Right cardiac atrium (tissue), 5 donors: ENCODE measurements at places on chromosomes 6 and 20. TPM values are rescaled to one million over a fixed set of nuclear protein-coding genes. Genes with fewer than 3 reads are reported as not detected.

The GRIK2 gene
- total RNA-seq = 17.2 TPM

The MEP1A gene
- total RNA-seq = not detected

The FKBP1C gene
- total RNA-seq = 0.62 TPM

The FAM162B gene
- 3.1 TPM for total RNA-seq

The COL10A1 gene
- total RNA-seq = not detected

The ARMH2 gene
- not detected for total RNA-seq

The TINAG gene
- total RNA-seq = 0.29 TPM

The RPL7L1 gene
- 52.7 TPM for total RNA-seq

The OR12D3 gene
- total RNA-seq = not detected

The EBF4 gene
- 10.0 TPM for total RNA-seq

The NNAT gene
- 0.60 TPM for total RNA-seq

The PSMB8 gene
- 17.1 TPM for total RNA-seq

The PHACTR2 gene
- total RNA-seq = 75.7 TPM

The AK9 gene
- 10.9 TPM for total RNA-seq

The MLN gene
- not detected for total RNA-seq

The CST5 gene
- total RNA-seq = not detected

The PRSS16 gene
- total RNA-seq = 0.26 TPM

The TMEM244 gene
- not detected for total RNA-seq

The CCR6 gene
- total RNA-seq = not detected

The RAET1L gene
- total RNA-seq = not detected

The CST3 gene
- 1,029 TPM for total RNA-seq

The DEFB132 gene
- not detected for total RNA-seq

The PAX1 gene
- total RNA-seq = not detected

The BPIFB4 gene
- total RNA-seq = not detected

The TMC2 gene
- total RNA-seq = not detected

The HDDC2 gene
- 102 TPM for total RNA-seq

The ZNF311 gene
- total RNA-seq = 0.46 TPM

The LCA5 gene
- total RNA-seq = 2.8 TPM

The BPI gene
- total RNA-seq = 0.20 TPM

The CLIC5 gene
- total RNA-seq = 150 TPM

The CLPSL1 gene
- not detected for total RNA-seq

The ALDH5A1 gene
- total RNA-seq = 13.7 TPM

The PPIL6 gene
- total RNA-seq = 3.0 TPM

The BMP7 gene
- 29.1 TPM for total RNA-seq
